ELR (cell line): ENCODE measurements at places on chromosomes 5 and 9.

DNA sequence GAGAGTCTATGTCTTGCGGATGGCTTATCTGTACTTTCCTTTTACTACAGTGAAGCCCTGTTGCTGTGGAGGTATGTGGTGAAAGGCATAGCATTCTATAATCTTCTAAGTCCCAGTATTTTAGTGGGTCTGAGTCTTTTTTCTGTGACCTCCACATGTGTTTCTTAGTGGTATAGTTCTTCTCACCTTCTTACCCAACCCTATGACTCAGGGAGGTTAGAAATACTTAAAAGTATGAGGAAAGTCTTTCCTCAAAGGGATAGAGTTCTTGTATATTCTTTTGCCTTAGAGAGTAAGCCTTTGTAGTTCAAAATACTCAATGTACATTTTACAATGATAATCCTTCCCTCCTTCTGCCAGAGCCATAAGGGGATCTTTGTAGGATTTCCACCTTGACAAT is 621.9 kb upstream of the CTNND2 start:
- DNase-seq, result peak; percentile 8

GRCh38 chr5:59471463-59471862 is 422.1 kb downstream of the PDE4D start:
- DNase-seq, result no peak

DNA sequence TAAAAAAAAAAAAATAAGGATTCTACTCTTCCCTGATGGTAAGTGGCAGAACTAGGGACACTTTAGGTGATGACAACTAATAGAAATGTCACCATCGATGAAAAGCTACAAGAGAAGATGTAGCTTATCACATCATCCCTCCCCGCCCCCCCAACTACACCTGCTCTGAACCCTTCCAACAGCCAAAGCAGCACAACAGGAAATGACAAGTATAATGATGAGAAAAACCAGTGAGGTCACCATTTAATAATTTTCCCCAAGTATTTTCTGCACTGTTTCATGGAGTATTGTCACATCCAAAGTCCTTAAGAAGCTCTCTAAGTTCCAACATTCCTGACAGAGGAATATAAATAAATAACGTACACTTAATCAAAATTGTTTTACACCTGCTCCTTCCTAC is 221.4 kb downstream of the EFNA5 start:
- no peak for DNase-seq

- peak; percentile 55 for DNase-seq
Measured at GRCh38 chr5:142115937-142116614, 7.5 kb downstream of the NDFIP1 start.

DNA sequence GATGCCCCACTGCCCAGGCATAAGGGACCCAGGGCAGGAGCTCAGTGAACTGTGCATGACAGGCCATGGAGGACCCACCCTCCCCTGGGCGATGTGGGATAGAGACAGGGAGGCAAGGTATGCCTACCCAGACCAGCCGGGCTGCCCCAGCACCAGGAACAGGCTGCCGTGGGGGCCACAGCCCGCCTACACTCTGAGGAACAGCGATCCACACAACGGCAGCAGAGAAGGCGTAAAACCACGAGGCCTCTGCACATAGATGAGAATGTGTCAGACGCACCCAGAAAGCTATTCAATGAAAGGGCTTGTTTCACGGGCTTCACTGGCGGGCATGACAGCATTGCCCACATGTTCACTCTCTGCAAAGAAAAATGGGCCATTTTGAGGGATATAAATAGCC is 49.5 kb downstream of the SEMA4D start:
- no peak for DNase-seq

GRCh38 chr5:16312785-16313184 is 133.2 kb upstream of the MARCHF11 start:
- peak; percentile 39 for DNase-seq

DNA sequence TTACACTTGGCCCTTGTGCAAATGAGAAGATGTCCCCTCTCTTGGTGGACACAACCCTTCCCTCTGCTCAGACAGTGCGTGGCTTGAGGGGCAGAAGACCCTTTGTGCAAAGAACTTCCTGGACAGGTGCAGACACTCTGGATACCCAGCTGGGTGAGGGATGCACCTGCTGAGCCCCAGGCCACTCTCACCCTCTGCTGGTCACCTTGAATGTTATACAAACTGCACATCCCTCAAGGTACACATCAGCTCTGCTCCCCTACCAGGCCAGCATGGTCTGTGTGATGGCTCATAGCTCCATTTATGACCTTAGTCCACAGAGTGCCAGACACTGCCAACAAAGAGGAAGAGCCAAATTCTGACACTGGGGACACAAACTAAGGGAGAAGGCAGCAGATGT is 3.1 kb upstream of the DIRAS2 start:
- DNase-seq, result no peak

- DNase-seq, result no peak
Measured at GRCh38 chr5:21649969-21650368, 1203.2 kb downstream of the CDH12 start.

DNA sequence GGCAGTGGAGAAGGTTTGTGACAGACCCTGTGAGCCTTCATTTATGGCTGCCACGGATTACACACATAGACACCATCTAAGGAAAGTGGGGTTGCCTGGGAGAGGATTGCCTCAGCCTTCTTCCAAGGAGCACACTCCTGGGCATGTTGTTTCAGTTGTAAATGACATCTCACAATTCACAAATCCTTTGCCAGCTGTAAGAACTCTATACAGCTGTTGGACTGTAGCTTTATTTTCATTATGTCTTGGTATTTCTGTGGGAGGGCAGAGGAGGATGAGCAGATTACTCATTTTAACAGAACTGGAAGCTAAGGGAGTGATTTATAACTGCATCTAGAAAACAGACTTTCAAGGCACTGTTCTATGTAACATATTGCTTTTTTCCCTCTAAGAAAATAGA is 25.6 kb downstream of the MELK start:
- DNase-seq, result no peak

GRCh38 chr9:71908825-71909224 is 2.2 kb downstream of the ABHD17B start:
- no peak for DNase-seq

DNA sequence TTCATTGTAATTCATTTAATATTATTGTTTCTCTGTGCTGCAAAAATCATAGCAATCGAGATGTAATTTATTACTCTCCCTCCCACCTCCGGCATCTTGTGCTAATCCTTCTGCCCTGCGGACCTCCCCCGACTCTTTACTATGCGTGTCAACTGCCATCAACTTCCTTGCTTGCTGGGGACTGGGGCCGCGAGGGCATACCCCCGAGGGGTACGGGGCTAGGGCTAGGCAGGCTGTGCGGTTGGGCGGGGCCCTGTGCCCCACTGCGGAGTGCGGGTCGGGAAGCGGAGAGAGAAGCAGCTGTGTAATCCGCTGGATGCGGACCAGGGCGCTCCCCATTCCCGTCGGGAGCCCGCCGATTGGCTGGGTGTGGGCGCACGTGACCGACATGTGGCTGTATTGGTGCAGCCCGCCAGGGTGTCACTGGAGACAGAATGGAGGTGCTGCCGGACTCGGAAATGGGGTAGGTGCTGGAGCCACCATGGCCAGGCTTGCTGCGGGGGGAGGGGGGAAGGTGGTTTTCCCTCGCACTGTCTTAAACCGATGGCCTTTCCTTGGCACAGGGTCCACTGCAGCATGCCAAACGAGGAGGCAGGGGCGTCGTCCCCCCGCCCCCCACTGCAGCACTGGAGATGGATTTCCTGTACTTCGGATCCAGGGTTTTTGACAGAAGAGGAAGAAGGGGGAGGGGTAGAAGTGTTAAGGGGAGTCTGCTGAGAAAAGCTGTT is at the start of gene APC:
Gene APC (plus strand): TSS at position 423 of the 728 bp plus-strand sequence. CDS start 17,006 bp downstream, outside the sequence.
- peak; percentile 95 for DNase-seq

- no peak for DNase-seq
Measured at GRCh38 chr9:75106857-75107256, 18.5 kb downstream of the OSTF1 start.
